Activated T-helper 1 cell treated with anti-CD3 and anti-CD28 coated beads, Interleukin-12 subunit alpha, Interleukin-12 subunit beta, Interleukin-2, Interleukin-4 antibody, amounts not matched to agents 30 ng/mL and 10 ng/mL and 1 ng/mL, durations not matched to agents 14 hours and 24 hours and 36 hours (primary cell): ENCODE measurements at places on chromosomes 1 and 21. TPM values are rescaled to one million over a fixed set of nuclear protein-coding genes. Genes with fewer than 3 reads are reported as not detected.

ZNF593OS gene
- total RNA-seq, result not detected in 2 replicates

LEFTY1 gene
- 0.12 TPM in 1 of 2 replicates, not detected in the other for total RNA-seq

LRRC47 gene
- total RNA-seq, result 45.2 and 50.1 TPM in 2 replicates

UTS2 gene
- not detected in 2 replicates for total RNA-seq

BSDC1 gene
- 48.8 and 50.3 TPM in 2 replicates for total RNA-seq
